ENCODE measurements at places on chromosomes 5 and 9.

- DNase-seq, result no peak
These were observed 91.8 kb upstream of the TBCA start for GRCh38 chr5:77867914-77868313.

GRCh38 chr5:43078956-43079355 is 38.8 kb upstream of the ANXA2R start:
- DNase-seq, result no peak

GRCh38 chr9:10062629-10063395 is 550.0 kb downstream of the PTPRD start:
- no peak for DNase-seq

DNA sequence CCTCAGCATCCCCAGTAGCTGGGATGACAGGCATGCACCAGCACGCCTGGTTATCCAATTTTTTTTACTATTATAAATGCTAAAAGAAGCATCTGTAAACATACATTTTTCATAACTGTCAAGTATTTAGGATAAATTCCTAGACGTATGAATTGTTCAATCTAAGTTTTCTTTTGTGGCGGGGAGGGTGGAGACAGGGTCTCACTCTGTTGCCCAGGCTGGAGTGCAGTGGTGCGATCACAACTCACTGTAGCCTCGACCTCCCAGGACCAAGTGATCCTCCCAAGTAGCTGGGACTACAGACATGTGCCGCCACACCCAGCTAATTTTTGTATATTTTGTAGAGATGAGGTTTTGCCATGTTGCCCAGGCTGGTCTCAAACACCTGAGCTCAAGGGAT is 52.2 kb downstream of the NR6A1 start:
- no peak for DNase-seq

DNA sequence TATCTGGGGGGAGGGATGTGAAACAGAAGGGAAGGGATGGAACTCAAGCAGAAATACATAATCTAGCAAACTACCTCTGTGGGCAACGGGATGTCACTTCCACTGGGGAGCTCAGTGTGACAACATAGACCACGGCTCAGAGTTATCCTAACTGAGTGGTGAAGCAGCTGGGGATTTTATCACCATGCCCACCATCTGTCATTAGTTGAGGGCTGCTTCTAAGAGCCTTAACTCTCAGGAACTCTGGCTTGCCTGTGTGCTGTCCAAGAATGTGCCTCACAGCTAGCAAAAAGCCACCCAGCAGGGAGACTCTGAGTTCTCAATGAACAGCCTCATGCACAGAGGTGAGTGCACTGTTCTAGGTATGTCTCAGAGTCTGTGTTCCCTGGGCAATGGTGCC is 90.6 kb upstream of the CXCL14 start:
- no peak for DNase-seq

DNA sequence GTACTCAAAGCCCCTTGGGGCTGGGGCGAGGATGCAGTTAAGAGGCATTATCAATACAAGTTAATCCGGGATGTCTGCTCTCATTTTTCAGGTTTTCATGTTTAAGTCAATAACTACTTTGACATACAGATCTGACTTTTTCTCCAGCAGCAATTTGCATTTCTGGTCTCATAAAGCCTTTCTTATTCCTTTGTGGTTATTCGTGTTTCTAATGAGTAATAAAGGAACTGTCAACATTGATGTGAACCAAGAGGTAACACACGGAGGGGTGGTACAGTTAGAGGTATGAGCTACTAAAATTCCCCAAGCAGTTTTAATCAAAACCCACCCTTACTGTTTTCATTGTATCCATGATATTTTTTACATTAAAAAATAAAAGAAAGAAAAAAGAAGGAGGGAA is 138.0 kb upstream of the NFIB start:
- DNase-seq, result no peak

DNA sequence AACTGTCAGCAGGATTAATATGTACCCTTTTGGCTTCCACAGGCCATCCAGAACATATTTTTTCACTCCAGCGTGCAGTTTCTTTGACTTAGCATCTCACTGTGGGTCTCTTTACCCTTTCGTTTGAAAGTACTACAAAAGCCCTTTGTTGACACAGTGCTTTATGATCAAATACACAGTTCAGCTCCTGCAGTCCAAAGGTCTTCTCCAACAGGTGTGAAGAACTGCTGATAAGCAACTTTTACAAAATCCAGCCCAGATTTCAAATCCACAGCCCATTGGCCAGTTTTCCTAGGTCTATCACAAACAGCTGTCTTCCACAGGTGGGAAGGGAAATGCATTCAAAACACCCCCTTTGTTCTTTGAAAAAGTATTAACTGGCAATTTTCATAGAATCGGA is 54.8 kb downstream of the MYO10 start:
- DNase-seq, result no peak

GRCh38 chr9:134992755-134993124 is 75.0 kb upstream of the FCN1 start:
- peak; percentile 29 for DNase-seq

DNA sequence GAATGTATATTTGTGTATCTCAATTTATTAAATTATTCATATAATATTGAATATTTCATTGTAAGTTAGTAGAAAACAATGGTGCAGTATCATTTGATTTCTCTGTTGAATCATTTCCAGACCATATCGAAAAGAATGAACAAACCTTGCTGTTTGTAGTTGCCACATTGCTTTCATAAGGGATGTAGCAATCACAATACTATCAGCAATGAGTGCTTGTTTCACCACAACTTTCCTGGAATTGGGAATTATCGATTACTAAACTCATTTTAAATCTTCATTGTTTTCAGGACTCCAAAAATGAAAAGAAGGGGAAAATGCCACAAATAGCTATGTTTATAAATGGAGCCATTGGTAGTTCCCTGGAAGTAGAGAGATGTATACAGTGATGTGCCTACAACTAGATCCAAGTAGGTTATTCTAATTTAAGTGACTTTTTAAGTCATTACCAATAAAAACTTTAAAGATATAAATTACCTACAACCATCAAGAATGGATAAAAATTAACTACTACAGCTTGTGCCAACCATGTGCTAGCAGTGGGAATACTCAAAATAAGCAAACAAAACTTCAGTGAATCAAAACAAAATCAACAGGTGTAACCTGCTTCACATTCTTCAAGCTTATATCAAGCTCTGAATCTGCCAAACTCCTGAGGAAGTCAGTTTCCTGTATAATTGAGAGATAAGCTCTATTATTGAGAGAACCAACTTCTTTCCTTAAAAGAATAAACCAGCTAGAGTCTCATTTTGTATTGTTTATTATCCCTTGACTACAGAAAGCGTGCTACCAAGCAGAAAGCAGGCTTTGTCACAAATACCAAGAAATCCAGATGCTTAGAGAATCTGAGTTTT is 358.6 kb downstream of the ADGRV1 start:
- no peak for DNase-seq

DNA sequence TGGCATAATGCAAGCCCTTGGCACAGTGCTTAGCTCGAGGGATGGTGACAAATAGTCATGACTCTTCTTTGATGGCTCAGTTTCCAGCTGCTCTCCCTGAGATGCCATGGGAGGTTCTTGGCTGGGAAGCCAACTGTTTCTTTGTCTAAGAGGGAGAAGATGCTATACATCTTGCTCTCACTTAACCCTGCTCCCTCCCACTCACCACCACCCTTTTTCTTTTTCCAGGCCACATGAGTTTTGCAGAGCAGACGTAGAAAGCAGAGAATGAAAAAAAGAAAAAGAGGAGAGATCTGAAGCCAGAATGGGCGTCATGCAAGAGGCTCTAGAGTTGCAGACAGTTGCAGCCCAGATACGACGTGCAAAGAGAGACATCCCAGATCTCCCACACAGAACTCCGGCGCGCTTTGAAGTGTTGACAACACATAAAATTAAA is 160.5 kb downstream of the FGF18 start:
- DNase-seq, result no peak

DNA sequence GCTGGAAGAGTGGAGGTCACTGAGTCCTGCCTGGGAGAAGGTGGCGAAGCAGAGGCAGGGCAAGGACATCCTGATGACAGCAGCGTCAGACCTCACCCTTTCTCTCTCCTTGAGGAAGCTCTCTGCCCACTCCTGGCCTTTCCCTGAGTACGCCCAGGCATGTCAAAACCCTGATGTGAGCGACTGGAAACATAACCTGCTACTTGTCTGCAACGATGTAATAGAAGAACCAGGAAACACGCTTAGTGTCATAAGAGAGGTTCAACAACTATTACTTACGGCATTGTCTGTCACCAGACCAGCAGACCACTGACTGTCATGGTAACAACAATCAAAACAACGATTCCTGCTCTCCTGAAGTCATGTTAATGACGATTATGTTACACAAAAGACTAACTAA is 152.4 kb downstream of the ACTL7B start:
- no peak for DNase-seq

GRCh38 chr5:128213340-128213739 is 129.8 kb downstream of the SLC12A2 start:
- peak; percentile 53 for DNase-seq

GRCh38 chr5:60903356-60903755 is 41.5 kb downstream of the ERCC8 start:
- DNase-seq, result no peak

DNA sequence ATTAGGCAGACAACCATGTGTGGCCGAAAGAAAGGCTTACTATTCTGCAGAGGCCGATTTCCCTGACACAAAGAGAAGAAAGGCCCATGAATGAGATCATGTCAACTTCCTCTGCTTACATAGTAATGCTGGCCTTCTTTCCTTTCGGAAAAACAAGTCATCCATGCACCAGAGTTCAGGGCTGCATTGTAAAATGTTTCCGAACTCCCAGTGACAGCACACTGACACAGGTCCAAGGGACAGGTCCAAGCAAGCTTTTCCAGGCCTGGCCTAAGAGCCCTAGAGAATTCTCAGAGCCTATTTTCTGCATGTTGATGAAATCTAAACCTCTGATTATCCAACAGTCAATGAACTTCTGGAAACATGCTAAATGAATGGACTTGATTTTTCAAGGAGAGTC is 140.9 kb downstream of the ZNF608 start:
- no peak for DNase-seq

GRCh38 chr9:101625876-101626275 is 31.1 kb upstream of the PPP3R2 start:
- DNase-seq, result no peak
